ENCODE measurements at places on chromosomes 7 and 10. TPM values are rescaled to one million over a fixed set of nuclear protein-coding genes. Genes with fewer than 3 reads are reported as not detected.

DNA sequence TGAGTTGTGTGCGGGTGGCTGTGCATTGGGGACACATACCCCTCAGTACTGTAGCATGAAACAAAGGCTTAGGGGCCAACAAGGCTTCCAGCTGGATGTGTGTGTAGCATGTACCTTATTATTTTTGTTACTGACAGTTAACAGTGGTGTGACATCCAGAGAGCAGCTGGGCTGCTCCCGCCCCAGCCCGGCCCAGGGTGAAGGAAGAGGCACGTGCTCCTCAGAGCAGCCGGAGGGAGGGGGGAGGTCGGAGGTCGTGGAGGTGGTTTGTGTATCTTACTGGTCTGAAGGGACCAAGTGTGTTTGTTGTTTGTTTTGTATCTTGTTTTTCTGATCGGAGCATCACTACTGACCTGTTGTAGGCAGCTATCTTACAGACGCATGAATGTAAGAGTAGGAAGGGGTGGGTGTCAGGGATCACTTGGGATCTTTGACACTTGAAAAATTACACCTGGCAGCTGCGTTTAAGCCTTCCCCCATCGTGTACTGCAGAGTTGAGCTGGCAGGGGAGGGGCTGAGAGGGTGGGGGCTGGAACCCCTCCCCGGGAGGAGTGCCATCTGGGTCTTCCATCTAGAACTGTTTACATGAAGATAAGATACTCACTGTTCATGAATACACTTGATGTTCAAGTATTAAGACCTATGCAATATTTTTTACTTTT is 1.8 kb downstream of the DDIT4 start:
- no peak for DNase-seq

- no peak for DNase-seq
These were observed 53.6 kb upstream of the LRRC17 start for GRCh38 chr7:102859084-102859798.

GRCh38 chr10:52908478-52908877 is 135.9 kb upstream of the MBL2 start:
- no peak for DNase-seq

Gene SLC39A12
- polyA plus RNA-seq = not detected
